ENCODE measurements at places on chromosomes 2 and 18.

DNA sequence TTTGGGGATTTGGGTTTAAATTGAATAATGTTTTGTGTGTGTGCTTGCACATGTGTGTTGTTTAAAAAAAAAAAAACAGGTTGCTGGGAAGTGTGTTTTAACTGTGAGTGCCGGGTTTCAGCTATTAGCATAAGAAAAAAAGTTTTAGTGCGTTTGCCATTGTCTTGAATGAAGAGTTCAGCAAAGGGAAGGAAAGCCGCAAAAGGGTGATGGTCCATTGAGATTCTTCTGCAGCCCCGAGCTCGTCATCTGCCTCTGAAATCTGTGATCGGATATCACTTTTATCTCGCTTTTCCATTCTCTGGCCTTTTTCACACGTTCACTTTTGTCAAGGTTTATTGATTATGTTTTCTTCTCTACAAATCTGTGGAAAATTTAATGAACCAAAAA, 4.7 kb downstream of the GLI2 start:
- DNase-seq = no peak

GRCh38 chr2:226993171-226993570, 157.3 kb downstream of the RHBDD1 start:
- no peak for DNase-seq

DNA sequence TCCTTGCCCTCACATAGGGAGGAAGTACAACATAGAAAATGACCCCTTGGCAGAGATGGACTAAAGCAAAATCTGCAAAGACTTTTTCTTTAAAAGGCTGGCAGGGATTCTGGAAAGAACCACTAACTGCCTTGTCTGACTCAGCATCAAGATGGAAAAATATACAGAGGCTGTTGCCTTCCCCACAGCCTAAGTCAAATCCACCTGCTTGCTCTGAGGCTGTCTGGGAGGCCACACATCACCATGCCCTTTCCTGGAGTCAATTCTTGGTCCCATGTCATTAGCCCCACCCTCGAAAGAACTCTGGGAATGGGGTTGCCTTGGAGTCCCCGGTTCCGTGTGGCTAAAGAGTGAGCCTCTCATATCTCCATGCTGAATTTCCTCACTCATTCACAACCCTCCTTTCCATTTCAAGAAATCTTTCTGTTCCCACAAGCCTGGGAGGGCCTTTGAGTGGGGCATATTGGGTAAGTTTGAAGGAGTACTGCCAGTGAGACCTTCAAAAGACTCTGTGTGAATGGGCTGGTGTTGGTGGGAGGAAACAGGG, 39.4 kb downstream of the BMP10 start:
- DNase-seq = no peak

- no peak for DNase-seq
Observed at GRCh38 chr2:127155028-127155581, 48.2 kb upstream of the BIN1 start.

DNA sequence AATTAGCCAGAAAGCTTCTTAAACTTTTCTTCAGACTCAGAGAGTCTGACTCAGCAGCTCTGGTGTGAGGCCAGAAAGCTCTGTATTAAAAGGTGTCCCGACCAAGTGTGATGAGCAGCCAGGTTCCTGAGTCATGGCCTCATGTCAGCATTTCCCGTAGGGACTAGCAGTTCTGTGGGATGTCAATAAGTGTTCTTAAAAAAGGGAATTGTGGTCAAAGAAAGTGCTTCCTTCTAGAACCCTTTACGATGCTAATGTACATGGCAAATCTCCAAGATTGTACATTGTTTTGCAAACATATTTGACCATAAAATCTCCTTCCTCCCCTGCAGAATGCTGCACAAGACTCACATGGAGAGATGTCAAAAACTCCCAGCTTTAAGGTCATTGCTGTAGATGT, 80.1 kb downstream of the PLA2R1 start:
- DNase-seq = no peak

- no peak for DNase-seq
Observed at GRCh38 chr2:33011941-33012340, 65.2 kb downstream of the LTBP1 start.

Data from amygdala (tissue), 56 donors.